Amygdala (tissue), 56 donors: ENCODE measurements at places on chromosomes 2 and 18.

GRCh38 chr2:24110660-24111303 lies 12.4 kb downstream of the PFN4 start:
- no peak for DNase-seq

- no peak for DNase-seq
Measured at GRCh38 chr2:63424329-63425078, 163.8 kb downstream of the WDPCP start.

GRCh38 chr2:119317554-119317953 lies 49.1 kb downstream of the C2orf76 start:
- DNase-seq, result no peak

GRCh38 chr18:74476140-74476539 lies 19.0 kb upstream of the DIPK1C start:
- DNase-seq, result no peak

DNA sequence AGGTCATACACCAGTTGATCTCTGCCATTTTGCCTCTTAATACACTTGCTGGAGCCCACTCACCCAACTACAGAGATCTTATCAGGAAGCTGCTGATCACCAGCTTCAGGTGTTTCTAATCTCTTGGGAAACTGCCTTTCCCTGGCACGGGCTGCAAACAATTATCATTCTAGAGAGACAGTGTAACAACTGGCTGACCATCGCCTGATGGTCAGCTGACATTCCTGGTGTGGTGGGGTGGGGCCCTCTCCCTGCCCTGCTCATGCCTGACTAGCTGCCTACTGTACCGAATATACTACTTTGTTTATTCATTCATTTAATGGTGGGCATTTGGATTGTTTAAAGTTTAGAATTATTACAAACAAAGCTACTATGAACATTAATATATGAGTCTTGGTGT lies 311.5 kb downstream of the CBLN2 start:
- no peak for DNase-seq

- DNase-seq, result no peak
Measured at GRCh38 chr2:136057023-136057801, 60.7 kb downstream of the CXCR4 start.
